Activated naive CD4-positive, alpha-beta T cell treated with Interleukin-2 at 50 U/mL for 16 hours (primary cell): ENCODE measurements at places on chromosomes 4 and X.

- DNase-seq: no peak
These were observed 9.8 kb downstream of the ZBTB33 start for GRCh38 chrX:120260369-120260768.

DNA sequence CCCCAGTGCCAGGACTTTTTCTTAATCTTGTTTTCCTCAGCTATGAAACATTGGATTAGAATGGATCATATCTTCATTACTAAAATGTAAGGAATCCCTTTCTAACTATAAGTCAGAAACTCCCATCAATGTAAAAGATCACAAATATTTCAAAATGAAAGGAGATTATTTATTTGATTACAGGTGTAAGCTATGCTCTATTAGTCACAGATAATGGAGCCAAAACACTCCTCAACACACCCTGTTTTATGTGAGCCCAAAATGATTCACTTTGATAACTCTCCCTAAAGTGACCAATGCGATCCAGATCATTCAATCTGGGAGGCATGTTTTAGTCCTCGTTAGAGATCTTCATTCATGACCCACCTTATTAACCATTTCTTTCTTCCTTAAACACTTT lies 566.7 kb upstream of the TENM3 start:
- no peak for DNase-seq

- no peak for DNase-seq
These were observed 55.4 kb upstream of the TBC1D14 start for GRCh38 chr4:6854098-6854744.

- no peak for DNase-seq
These were observed 24.4 kb upstream of the ZFX start for GRCh38 chrX:24125028-24125612.

- DNase-seq: no peak
These were observed 52.7 kb downstream of the PSAPL1 start for GRCh38 chr4:7381890-7382633.

- no peak for DNase-seq
These were observed 116.7 kb downstream of the GALNTL6 start for GRCh38 chr4:171929907-171930306.

GRCh38 chrX:64198036-64198435 lies 7.5 kb downstream of the AMER1 start:
- DNase-seq: no peak

- no peak for DNase-seq
These were observed 30.0 kb upstream of the GTPBP6 start for GRCh38 chrX:348461-349117.

DNA sequence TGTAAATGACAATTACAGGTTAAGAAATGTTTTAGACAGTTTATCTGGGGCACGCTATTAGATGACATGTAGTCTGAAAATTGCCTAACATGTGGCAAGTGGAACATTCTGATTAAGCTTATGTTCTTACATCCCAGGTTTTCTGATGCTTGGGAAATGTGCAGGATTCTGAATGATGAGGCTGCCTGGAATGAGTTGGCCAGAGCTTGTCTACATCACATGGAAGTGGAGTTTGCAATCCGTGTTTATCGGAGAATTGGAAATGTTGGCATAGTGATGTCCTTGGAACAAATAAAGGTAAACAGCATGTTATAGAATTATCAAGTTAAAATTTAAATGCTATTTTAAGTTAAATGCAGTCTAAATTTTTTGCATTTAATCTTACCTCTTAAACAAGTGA lies 49.3 kb downstream of the WDR19 start:
- no peak for DNase-seq

DNA sequence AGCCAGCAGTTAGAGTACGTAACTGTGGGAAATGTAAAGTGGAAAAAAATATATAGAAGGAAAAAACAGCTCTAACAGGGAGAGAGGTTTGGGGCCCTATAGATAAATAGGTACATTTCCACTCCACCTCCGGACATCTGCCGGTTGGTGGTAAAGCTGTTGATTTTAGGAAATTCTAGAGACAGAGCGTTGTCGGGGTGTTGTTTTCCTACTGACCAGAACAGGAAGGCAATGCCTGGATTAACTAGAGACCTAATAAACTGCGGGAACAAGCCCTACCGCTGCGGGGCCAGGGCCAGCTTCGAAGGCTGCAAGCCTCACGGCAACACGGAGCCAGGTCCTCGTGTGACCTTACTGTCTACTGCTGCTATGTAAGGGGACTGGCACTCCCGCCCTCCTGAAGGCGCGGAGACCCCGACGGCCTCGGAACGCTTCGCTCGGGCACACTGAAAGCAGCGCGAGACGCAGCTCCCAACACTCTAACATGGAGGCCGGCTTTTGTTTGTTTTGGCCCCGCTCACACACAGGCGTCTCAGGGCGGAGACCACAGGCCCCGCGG lies 702 bp upstream of the CDKN2AIP start:
- DNase-seq: peak; percentile 49

DNA sequence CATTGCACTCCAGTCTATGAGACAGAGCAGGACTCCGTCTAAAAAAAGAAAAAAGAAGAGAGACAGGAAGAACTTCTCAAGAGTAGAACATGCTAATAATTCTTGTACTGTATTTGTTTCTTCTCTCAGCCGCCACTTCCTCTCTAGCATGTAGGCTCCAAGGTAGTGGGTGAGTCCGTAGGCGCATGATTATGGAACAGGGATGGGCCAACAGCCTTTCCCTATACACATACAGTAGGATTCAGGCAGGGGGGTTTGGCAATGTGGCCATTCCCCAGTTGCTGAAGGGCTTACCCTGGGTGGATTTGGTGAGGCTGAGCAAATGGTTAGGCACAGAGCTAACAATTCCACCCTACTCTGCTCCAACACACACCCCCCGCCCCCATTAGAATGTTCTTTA lies 35.0 kb upstream of the APLN start:
- no peak for DNase-seq

- no peak for DNase-seq
These were observed 6.4 kb downstream of the SLC25A6 start for GRCh38 chrX:1385253-1386223.
